ENCODE measurements at places on chromosomes 16 and 17.

DNA sequence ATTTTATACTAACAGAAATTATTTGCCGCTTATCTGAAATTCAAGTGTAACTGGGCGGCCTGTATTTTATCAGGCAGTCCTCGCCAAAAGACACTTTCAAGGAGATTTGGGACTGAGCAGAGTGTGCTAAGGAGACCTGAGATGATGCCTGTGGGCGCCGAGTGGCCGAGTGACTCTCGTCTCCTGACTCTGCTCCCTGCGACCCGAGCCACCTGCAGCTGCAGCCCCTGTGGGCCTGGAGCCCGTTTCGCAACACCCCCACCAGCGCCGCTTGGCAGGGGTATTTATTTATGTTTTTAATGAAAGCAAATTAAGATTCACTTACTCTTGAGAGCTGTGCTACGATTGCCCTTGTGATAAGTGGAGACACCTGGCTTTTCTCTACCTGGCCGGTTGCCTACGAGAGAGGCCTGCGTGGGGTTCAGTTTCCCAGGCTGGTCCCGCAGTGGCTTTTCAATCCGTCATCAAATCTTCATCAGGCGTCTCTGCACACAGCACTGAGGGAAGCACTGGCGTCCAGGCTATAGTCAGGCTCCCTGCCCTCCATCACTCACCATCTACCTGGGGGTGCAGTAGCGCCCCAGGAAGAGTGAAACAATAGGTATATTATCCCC lies 124.0 kb downstream of the SEC14L1 start:
- DNase-seq: no peak

DNA sequence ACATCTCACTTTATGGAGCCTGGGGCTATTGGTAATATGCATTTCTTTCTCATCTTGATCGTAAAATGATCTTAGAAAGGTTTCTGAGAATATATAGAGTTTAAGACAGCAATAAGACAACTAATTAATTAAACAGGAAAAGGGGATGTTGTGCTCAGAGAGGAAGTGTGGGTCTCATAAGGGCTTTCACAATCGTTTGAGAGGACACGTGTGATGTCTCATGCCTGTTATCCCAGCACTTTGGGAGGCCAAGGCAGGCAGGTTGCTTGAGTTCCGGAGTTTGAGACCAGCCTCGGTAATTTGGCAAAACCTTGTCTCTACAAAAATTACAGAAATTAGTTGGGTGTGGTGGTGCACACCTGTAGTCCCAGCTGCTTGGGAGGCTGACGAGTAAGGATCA lies 295.6 kb downstream of the WWOX start:
- no peak for DNase-seq

DNA sequence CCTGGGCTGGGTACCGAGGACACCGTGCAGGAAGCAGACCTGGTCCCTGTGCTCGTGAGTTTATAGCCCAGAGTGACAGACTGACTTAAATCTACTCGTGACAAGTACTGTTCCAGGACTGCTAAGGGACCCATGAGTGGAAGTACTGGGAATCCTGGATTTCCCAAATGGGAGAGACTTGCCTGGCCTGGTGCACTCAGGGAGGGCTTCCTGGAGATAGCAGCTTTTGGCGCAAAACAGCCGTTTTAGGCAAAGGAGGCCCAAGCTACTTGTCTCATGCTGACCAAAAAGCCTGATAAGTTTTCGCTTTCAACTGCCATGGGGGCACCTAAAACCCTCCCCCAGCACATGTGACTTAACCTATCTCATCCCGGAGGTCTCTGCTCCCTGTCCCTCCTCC lies 51.4 kb downstream of the ATP2C2 start:
- DNase-seq: no peak

GRCh38 chr17:4944163-4944553 lies 4.1 kb downstream of the RNF167 start:
- no peak for DNase-seq

DNA sequence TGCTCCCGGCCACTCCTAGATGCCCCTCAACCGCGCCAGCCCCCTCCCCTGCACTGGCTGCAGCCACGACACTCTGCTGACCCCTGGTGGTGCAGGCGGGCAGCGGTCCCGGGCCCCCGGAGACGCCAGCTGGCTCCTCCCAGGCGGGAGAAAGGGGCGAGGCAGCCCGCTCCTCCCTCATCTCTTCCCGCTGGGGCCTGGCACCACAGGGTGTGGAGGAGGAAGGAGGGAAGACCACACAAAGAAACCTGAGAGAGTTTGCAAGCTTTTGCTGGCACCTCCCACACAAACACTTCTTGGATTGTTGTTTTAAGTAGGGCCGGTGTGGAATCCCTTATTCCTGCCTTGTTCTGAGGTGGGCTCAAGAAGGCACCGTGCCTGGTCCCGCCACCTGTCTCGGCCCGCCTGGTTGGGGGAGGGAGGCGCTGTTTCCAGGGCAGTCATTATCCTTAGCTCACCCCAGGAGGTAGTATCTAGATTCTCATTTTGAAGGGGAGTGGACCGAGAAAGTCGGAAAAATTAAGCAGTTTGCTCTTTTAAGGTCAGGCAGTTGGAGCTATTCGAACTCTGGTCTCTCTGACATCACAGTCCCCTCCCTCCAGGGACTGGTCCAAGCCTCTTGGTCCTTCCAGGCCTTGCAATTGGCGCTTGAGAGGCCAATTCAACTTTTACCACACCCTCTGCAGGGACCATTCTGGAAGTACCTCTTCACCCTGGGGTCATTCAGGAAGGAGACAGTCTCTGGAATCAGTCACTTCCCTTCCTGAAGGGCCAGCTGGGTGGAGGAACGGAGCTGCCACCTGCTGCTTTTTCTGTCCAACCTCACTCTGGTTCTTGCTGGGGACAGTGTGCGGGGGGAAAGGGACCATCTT lies 959 bp upstream of the ANKRD13B start:
- DNase-seq: peak; percentile 94

DNA sequence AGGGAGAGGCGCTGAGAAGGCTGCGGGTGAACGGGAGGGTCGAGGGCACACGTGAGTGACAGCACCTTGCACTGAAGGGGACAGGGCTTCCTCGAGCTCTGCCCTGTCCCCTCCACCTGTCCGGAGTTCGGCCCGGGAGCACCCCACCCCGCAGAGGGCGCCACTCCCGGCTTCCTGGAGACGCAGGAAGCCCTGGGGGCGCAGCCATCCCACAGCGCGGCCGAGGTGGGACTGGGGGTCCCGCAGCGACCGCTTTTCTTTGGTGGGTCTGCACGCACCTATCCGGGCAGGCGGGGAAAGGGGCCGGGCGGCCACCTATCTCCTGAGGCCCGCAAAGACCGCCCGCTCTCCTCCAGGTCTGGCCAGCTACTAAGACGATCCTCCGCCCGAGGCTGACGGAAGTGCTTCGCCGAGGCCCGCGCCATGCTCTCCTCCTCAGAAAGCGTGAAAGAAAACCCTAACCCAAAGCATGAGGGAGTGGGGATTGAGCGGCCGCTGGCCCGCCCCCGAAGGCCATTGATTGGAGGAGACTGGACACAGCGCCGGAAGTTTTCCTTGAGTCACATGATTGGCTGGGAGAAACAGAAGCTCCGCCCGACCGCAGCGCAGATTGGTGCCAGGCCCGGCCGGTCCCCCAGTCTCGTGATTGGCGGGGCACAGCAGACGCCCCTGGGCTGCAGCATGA lies 34.4 kb downstream of the DDX19A start:
- peak; percentile 85 for DNase-seq

DNA sequence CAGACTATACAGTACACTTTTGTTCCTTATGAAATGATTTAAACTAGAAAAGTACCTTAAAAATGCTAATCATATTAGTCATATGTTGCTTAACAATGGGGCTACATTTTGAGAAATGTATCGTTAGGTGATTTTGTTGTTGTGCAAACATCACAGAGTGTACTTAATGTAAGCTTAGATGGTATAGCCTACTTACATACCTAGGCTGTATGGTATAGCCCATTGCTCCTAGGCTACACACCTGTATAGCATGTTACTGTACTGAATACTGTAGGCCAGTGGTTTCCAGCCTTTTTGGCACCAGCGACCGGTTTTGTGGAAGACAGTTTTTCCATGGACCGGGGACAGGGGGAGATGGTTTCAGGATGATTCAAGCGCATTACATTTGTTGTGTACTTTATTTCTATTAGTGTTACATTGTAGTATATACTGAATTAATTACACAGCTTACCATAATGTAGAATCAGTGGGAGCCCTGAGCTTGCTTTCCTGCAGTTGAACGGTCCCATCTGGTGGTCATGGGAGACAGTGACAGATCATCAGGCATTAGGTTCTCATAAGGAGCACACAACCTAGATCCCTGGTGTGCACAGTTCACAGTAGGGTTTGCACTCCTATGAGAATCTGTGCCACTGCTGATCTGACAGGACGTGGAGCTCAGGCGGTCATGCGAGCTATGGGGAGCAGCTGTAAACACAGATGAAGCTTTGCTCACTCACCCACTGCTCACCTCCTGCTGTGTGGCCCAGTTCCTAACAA lies 35.0 kb upstream of the MRC2 start:
- no peak for DNase-seq

DNA sequence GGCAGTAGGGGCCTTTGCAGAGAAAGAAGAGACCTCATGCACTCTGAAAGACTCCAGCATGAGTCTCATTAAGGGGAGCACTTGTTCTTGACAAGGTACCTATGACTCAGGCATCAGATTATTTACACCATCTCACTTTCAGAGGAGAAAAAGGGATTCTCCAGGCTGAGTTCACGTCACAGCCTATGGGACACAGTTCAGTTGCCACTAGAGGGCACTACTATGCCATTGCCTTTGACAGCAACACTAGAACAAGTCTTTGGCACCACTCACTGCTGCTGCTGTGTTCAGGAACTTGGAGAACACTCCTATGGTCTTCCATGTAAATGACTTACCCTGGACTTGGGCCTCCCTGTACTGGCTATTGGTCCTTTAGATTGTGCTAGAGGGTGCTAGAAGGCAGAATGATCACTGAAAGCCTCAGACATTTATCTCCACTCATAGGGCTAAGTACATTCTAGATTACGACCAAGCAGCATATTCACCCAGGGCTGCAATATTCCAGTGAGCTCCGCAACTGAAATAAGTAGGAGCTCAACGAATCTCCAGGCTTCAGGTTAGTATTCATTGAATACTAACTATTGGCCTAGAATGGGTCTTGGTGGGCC lies 225.1 kb upstream of the CA10 start:
- DNase-seq: no peak

- DNase-seq: no peak
These were observed 221.2 kb downstream of the PRKCA start for GRCh38 chr17:66523378-66524200.

GRCh38 chr17:47085736-47086135 lies 103.4 kb downstream of the CDC27 start:
- no peak for DNase-seq

GRCh38 chr17:7855660-7856010 lies 769 bp downstream of the TMEM88 start:
- DNase-seq: no peak

DNA sequence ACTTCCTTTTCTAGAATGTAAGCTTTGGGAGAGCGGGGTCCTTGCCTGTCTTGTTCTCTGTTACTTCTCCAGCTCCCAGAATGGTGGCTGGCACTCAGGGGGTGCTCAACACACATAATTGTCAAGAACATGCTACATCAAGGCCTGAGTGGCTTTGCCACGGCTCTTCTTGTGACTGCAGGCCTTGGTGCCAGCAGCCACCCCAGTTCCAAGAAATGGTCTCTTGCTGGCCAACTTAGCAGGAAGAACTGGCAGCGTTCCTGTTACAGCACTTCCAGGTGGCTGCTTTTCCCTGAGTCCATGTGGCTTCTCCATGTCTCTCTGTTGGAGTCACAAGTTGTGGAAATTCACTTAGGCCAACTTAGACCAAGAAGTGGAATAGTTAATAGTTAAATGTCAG lies 36.1 kb downstream of the PRKCB start:
- no peak for DNase-seq
